ENCODE measurements at places on chromosomes 3 and 15. TPM values are rescaled to one million over a fixed set of nuclear protein-coding genes. Genes with fewer than 3 reads are reported as not detected.

GOLGA6L9 gene
- 2.1 TPM for total RNA-seq

FOXL2 gene
- 4.2 TPM for total RNA-seq

SI gene
- total RNA-seq: not detected

CELSR3 gene
- 3.8 TPM for total RNA-seq

RTP4 gene
- not detected for total RNA-seq

STRIT1 gene
- not detected for total RNA-seq
